ENCODE measurements at places on chromosomes 4 and X. TPM values are rescaled to one million over a fixed set of nuclear protein-coding genes. Genes with fewer than 3 reads are reported as not detected.

- DNase-seq, result no peak
These were observed 46.1 kb downstream of the PJA1 start for GRCh38 chrX:69119122-69119521.

GRCh38 chr4:24736066-24736465 lies 59.3 kb upstream of the SOD3 start:
- no peak for DNase-seq

Gene FOXO4
- 9.3 TPM for total RNA-seq

DNA sequence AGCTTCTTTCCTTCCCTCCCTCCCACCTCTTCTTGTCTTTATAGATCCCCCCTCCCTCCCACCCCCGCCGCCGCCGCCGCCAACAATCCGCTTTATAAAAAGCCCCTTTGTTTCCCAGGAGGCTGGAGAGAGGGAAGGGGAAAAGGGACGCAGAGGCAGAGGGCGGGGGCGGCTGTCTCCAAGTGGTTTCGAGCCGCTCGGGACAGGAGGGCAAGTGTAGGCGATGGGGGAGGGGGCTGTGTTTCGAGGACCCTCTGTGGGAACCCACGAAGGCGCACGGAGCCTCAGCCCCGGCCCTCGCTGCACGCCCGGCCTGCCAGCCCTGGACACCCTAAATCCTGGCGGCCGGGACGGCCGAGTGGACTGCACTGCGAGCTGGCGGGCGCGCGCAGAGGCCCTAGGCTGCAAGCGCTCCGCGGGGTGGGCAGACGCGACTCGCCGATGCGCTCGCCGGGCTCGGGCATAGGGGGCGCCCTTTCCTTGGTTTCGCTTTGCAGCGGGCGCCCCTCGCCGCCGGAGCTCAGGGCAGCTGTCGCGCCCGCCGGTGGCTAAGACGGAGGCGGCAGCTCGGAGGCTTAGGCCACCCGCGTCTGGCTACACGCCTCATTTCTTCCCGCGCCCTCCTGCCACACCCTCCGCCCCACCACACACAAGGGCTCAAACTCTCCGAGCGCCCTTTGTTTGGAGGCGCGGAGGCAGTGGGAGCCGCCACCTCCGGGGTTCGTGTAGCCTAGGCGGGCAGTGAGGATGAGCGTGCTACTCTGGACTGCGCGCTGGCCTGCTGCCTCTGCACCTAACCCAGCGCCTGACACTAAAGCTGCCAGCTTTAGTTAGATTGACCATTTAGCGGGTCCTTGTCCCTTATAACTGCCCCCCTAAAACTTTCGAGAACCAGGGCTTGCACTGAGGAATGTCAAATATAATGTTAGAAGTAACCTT lies 2.2 kb downstream of the MAMLD1 start:
- no peak for DNase-seq

Gene PNMA3
- total RNA-seq, result 0.67 TPM

Gene VEGFD
- 0.20 TPM for total RNA-seq

Gene UCP1
- not detected for total RNA-seq
